ENCODE measurements at places on chromosomes 2 and 18.

DNA sequence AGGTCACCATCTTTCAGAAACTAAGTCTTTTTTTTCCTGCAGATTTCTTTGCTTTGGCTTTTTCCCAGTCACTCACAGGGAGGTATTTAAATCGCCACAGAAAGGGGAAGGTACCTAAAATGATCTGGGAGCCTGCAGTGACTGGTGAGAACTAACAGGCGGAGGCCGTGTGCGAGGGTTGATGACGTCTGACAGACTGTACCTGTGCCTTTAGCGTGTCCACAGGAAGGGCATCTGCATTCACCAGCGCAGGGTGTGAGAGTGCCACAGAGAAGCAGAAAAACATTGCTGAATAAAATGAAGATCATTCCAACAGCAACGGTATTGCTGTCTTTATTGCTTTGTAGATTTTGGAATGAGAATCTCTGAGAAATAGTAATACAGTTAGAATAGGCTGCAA is 5.7 kb downstream of the CTDP1 start:
- no peak for DNase-seq

DNA sequence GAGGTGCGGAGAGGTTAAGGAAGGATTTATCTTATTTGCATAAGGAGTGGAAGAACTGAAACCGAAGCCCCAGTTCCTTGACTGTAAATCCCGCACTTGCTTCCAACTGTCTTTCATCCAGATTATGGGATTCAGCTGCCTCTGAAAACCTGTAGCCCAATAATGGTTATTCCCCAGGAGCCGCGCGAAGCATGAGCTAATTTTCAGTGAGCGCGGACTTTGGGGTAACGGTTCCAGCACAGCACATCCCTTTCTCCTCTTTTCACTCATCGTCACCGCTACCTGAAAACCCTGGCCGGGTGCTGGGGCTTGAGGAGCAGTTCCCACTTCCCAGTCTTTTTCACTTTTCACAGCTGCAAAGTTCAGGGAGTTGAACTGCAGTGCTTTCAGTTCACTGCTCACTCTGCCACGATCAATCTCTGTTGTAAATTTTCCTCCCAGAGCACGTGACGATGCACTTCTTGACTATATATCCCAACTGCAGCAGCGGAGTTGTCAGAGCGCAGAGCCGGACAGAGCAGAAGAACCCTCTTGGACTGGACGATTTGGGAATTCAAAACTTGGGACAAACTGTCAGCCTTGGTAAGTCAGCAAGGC is at the start of gene KCNE4:
Gene KCNE4 (plus strand): TSS at position 498 of the 597 bp plus-strand sequence. CDS start 641 bp downstream, outside the sequence.
- no peak for DNase-seq

- DNase-seq, result no peak
These were observed 56.7 kb downstream of the NEMP2 start for GRCh38 chr2:190477661-190478454.

DNA sequence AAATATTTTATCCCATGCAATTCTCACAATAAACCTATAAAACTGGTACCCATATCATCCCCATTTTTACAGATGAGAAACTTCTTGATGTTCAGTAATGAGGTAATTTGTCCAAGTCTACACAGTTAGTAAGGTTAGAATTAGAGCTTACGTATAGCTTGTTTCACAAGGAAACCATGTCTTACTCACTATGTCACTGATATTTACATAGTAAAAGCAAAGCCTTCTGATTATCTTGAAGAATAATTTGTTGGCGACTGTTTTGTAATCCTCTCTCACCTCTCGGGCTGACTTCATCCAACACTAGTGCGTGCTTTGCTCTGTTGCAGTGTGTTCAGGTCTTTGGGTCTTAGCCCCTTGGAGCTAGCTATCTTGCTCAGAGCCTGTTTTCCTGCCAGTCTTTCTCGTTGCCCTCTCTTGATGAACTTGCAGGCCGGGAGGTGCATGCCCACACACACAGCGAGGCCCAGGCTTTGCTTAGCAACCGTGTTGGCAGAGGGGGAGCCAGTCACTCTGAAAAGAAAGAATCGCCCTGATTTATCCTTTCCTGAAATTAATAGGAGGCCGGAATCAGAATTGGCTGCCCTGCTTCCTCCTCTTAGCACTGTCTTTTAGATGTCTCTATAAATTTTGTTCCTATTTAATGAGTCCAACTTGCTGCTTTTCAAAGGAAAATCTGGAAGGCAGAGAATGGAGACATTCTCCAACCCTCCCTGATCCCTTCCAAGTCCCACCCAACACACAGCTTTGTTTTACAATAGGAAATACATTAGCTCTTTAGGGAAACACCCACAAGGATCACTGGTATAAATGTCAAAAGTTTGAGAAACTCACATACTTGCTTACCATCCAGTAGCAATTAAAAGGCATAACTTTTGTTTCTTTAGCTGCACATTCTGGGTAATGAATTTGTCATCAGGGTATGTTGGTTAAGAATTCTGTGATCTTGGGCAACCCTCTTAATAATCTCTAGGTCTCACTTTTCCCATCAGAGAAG is 97.6 kb upstream of the SEC11C start:
- DNase-seq, result no peak

GRCh38 chr18:53551868-53552426 is 672.5 kb downstream of the MBD2 start:
- no peak for DNase-seq

DNA sequence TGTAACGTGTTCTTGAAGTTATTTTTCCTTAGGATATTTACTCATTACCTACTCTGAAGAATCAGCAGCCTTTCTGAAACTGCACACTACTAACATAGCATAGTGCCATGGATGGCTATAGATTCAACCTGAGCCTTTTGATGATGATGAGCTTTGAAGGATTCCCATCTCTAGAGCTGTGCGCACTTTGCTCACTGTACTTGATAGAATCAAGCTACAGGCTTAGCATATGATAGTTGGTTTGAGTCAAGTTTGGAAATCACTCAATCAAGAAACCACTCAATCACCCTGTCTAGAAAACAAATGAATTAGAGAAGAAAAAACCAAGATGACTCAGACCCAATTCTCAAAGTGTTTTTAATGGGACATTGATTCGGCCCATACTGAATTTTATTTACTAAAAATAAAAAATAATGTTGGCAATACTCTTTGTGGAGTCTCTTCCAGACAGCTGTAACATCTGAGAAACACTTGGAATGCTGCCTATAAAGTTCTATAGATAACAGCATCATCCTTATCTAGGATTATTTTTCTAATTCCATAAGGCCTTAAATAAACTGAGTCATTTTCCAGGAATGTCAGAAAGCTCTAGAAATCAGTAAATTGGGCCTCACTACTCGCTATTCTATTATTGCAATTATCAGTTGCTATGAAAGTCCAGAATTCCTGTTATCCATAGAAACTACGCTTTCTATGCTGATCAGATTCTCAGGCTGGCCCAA is 259.0 kb upstream of the ERBB4 start:
- no peak for DNase-seq

Measured in endothelial cell (in vitro differentiated cells).